ENCODE measurements at places on chromosomes 1 and 21. TPM values are rescaled to one million over a fixed set of nuclear protein-coding genes. Genes with fewer than 3 reads are reported as not detected.

- H3K27ac ChIP-seq = no peak overlapping the region
- no peaks in the 10 kb centered on the region for H3K36me3 ChIP-seq
- H3K4me1 ChIP-seq = no peaks in the 10 kb centered on the region
- DNase-seq = no peak
- peaks cover 43% of the 10 kb centered on the region for H3K27me3 ChIP-seq
These were observed 237.3 kb downstream of the TNR start for GRCh38 chr1:175506081-175506480.

DNA sequence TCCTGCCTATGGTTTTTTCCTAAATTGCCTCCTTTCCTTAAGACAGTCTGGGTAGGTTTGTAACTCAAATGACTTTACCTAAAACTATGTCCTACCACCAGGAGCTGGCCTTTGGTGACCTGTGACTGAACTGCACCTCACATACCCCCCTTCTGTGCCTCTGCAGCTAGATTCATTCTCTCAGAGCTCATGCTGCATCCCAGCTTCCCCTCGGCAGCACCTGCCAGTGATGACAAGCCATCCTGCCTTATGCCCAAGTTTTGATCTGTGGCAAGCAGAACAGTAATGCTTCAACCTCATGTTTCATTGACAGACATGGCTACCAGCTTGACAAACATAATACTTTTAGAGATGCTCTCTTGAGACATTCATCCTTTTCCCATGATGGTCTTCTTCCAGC lies 141.9 kb downstream of the TSEN15 start:
- H3K27me3 ChIP-seq = peaks cover 4% of the 10 kb centered on the region
- H3K36me3 ChIP-seq = no peaks in the 10 kb centered on the region
- H3K4me3 ChIP-seq = no peak overlapping the region
- DNase-seq = no peak
- H3K27ac ChIP-seq = no peak overlapping the region

DNA sequence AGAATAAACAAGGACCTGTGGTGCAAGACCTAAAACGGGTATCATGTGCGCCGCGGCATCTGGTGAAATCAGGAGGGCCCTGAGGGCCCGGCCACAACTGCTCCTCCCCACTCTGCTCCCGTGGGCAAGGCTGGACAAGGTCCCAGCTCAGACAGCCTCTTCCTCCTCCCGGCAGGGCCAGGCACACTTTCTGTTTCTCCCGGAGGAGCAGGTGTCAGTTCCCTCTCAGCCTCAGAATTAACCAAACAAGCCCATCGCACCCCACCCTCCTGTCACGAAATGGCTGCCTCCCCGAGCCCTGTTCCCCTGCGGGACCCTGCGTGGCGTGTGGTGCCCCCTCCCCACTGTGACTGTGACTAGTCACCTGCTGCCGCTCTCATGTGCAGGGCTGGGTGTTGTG lies 15.2 kb downstream of the PTTG1IP start:
- peaks cover 39% of the 10 kb centered on the region for H3K36me3 ChIP-seq
- no peak overlapping the region for H3K4me3 ChIP-seq
- no peaks in the 10 kb centered on the region for H3K4me1 ChIP-seq
- no peaks in the 10 kb centered on the region for H3K27me3 ChIP-seq
- H3K27ac ChIP-seq = no peak overlapping the region
- DNase-seq = no peak

The FCRL2 gene
- not detected for total RNA-seq

The RGS7 gene
- total RNA-seq = 2.4 TPM

The NIPAL3 gene
- 19.3 TPM for total RNA-seq

The OR2L8 gene
- total RNA-seq = not detected

GRCh38 chr1:33287317-33287716 lies 31.0 kb downstream of the ZNF362 start:
- H3K27ac ChIP-seq = peak overlapping the region; percentile 20
- DNase-seq = no peak
- H3K4me1 ChIP-seq = peaks cover 9% of the 10 kb centered on the region
- no peaks in the 10 kb centered on the region for H3K27me3 ChIP-seq
- peaks cover 37% of the 10 kb centered on the region for H3K36me3 ChIP-seq

The DAP3 gene
- 106 TPM for total RNA-seq

DNA sequence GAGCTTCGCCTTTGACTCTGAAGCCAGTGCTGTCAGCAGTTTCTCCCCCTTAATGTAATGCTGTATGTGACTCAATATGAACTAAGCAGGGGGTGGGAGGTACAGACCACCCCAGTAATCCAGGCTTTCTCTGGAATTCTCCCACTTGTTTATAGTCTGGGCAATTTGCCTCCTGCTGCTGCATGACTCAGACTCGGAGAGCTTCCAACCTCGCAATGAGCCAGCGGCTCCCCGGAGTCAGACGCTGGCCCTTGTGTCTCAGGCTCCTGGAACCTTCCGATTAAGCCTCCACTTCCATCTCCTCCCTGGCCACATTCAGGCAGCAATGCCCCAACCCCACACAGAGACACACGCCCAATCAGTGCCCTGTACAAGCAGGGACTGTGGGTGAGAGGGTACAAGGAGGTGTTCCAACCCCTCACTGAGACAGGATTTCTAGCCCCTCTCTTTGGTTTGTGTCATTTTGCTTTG lies 471.7 kb upstream of the VAMP3 start:
- peak; percentile 56 for DNase-seq
- H3K27ac ChIP-seq = peak overlapping the region; percentile 62
- peaks cover 5% of the 10 kb centered on the region for H3K36me3 ChIP-seq
- H3K27me3 ChIP-seq = peaks cover 10% of the 10 kb centered on the region
- H3K4me3 ChIP-seq = no peak overlapping the region

- no peak overlapping the region for H3K27ac ChIP-seq
- no peaks in the 10 kb centered on the region for H3K4me1 ChIP-seq
- H3K27me3 ChIP-seq = peaks cover 56% of the 10 kb centered on the region
- H3K36me3 ChIP-seq = no peaks in the 10 kb centered on the region
These were observed 164.6 kb downstream of the ACTL8 start for GRCh38 chr1:17919525-17920439.

- H3K4me1 ChIP-seq = peaks cover 14% of the 10 kb centered on the region
- H3K27ac ChIP-seq = no peak overlapping the region
- H3K27me3 ChIP-seq = no peaks in the 10 kb centered on the region
- H3K4me3 ChIP-seq = no peak overlapping the region
- DNase-seq = no peak
These were observed 105.7 kb upstream of the USP24 start for GRCh38 chr1:55320891-55321290.

DNA sequence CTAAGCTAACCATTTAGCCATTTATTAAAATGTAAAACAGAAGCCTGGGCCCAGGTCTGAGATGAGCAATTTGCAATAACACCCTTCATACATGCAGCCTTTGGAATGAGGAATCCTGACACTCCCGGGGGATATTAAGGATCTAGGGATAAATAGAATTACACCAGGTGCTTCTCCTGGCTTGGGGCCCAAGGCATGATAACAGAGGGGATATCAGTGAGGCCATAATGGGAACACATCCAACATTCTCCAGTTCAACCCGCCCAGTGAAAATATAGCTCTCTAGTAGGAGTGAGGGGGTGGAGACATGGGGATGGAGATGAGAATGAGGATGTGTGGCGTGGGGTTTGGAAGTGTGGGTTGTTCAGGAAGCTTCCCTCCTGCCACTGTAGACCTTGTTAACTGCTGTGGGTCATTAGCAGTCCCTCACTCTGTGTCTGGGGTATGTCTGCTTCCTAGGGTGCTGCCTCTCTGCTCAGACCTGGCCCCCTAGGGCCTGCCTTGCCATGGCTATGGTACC lies 57.9 kb upstream of the KANK4 start:
- H3K4me3 ChIP-seq = no peak overlapping the region
- H3K4me1 ChIP-seq = peaks cover 15% of the 10 kb centered on the region
- no peak for DNase-seq
- no peaks in the 10 kb centered on the region for H3K36me3 ChIP-seq

GRCh38 chr1:89444791-89445190 lies 79.8 kb upstream of the LRRC8B start:
- no peak overlapping the region for H3K4me3 ChIP-seq
- H3K4me1 ChIP-seq = no peaks in the 10 kb centered on the region
- H3K36me3 ChIP-seq = no peaks in the 10 kb centered on the region
- no peaks in the 10 kb centered on the region for H3K27me3 ChIP-seq

The TMPRSS15 gene
- 1.4 TPM for total RNA-seq

GRCh38 chr1:245060684-245061374 lies 94.0 kb upstream of the KIF26B start:
- peaks cover 12% of the 10 kb centered on the region for H3K4me1 ChIP-seq
- peaks cover 5% of the 10 kb centered on the region for H3K36me3 ChIP-seq
- H3K4me3 ChIP-seq = no peak overlapping the region
- no peak for DNase-seq
- H3K27ac ChIP-seq = no peak overlapping the region

DNA sequence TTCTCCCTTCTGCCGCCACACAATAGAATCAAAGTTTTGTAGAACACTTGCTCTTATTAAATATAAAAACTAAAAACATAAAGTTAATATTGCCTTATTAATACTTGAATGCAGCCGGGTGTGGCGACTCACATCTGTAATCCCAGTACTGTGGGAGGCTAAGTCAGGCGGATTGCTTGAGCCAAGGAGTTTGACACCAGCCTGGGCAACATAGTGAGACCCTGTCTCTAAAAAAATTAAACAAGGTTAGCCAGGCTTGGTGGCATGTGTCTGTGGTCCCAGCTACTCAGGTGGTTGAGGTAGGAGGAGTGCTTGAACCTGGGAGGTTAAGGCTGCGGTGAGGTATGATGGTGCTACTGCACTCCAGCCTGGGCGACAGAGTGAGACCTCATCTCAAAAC lies 13.2 kb upstream of the HHAT start:
- no peak overlapping the region for H3K27ac ChIP-seq
- peaks cover 5% of the 10 kb centered on the region for H3K27me3 ChIP-seq
- no peak overlapping the region for H3K4me3 ChIP-seq
- no peaks in the 10 kb centered on the region for H3K36me3 ChIP-seq

DNA sequence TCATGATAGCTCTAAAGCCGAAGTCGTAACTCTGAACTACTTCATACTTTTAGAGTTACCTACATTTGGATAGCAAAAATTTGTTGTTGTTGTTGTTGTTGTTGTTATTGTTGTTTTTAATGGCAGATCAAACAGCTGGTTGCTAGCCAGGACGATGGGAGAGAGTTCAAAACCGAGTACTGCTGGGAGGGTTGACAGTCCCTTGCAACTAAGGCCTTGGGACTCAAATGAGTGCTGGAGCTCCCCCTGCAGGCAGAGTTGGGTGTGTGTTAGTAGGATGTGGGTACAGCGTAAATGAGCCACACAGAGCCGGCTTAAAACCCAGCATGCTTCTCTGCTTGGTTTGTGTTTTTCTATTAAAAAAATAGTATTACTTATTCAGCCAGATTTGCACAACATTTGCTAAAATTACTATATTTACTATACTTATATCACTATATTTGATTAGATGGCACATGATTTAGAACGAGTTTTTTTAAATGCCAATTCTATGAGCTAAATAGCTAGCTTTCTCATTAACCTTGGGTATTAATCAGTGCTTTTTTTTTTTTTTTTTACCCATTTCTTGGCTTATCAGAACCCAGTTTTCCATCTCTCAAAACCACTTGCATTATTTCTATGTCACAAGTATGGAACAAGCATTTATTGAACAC lies 129.2 kb upstream of the SYT6 start:
- H3K36me3 ChIP-seq = no peaks in the 10 kb centered on the region
- no peaks in the 10 kb centered on the region for H3K27me3 ChIP-seq
- DNase-seq = peak; percentile 64

The S100A2 gene
- total RNA-seq = 0.51 TPM
